ENCODE measurements at places on chromosomes 2 and 18. TPM values are rescaled to one million over a fixed set of nuclear protein-coding genes. Genes with fewer than 3 reads are reported as not detected.

GRCh38 chr2:194819367-194819766 is 837.7 kb upstream of the SLC39A10 start:
- H3K27me3 ChIP-seq, result no peaks in the 10 kb centered on the region
- DNase-seq, result no peak
- no peak overlapping the region for H3K27ac ChIP-seq
- H3K36me3 ChIP-seq, result no peaks in the 10 kb centered on the region

DNA sequence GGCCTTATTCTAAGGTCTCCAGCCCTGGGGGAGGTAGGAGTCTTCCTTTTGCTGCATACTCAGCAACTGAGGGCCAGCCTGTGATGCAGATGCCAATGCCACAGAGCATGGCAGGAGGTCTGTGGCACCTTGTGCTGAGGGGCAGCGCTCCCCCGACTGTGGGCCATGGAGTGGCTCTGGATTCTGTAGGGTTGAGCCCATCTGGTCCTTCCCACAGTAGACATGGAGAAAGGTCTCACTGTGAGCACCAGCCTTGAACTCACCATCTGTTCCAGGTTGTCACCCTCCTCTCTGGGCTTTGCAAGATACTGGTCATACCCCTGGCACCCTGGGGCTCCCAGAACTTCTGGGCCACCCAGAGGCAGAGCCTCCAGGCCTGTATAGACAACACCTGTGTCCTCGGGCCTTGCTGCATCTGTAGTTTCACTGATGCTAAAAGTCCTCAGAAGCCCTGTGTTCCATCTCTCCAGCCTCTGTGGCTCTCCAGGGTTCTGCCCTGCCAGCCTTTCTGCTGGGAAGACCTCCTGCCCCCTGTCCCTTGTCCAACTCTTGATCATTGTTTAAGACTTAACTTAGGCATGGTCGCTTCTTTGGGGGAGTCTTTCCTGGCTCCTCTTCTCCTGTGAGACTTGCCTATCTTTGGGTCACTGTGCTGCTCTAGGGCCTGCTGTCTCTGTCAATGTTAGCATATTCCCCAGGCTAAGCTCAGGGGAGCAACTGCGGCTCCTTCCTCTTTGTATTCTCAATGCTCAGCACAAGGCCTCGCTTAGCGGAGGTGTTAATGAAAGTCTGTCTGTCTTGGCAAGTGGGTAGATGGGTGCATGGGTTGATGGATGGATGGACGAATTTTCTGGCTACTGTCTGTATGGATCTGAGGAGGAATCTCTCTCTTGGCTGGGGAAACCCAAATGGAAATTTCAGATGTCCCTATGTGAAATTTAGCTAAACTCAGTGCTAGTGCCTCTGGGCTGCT is 160.9 kb downstream of the DYSF start:
- DNase-seq, result peak; percentile 30
- H3K36me3 ChIP-seq, result peaks cover 4% of the 10 kb centered on the region
- H3K4me3 ChIP-seq, result no peak overlapping the region
- H3K4me1 ChIP-seq, result no peaks in the 10 kb centered on the region
- no peaks in the 10 kb centered on the region for H3K27me3 ChIP-seq
- no peak overlapping the region for H3K27ac ChIP-seq

GRCh38 chr2:218152777-218153176 is 14.0 kb downstream of the CXCR1 start:
- no peak for DNase-seq
- no peaks in the 10 kb centered on the region for H3K36me3 ChIP-seq
- no peak overlapping the region for H3K4me3 ChIP-seq
- H3K4me1 ChIP-seq, result no peaks in the 10 kb centered on the region
- H3K27me3 ChIP-seq, result no peaks in the 10 kb centered on the region

DNA sequence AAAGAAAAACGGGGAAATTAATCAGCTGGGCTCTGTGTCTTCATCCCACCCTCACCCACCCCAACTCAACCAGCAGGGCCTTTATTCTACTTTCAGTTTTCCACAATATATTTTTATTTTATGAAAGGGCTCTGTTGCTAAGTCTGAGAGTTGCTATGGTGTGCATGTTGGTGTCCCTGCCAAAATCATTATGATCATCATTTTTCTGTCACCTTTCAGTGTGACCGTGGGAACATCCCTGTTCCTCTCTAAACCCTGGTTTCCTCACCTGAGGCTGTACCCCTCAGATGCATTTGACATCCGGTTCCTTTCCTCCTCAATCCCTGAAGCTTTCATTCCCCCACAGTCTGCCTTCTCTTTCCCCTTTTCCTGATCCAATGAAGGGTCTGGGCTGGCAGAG is 180.5 kb downstream of the ZFP36L2 start:
- H3K27ac ChIP-seq, result no peak overlapping the region
- no peaks in the 10 kb centered on the region for H3K27me3 ChIP-seq
- H3K4me1 ChIP-seq, result peaks cover 8% of the 10 kb centered on the region
- no peak for DNase-seq
- H3K4me3 ChIP-seq, result no peak overlapping the region

Gene PRKAG3
- polyA plus RNA-seq, result not detected

Gene PAIP2B
- polyA plus RNA-seq, result 10.2 TPM

Gene MOGAT1
- polyA plus RNA-seq, result 5.5 TPM

Gene RESP18
- polyA plus RNA-seq, result not detected

Gene DSEL
- 1.7 TPM for polyA plus RNA-seq
